ENCODE measurements at places on chromosomes 5 and 9. TPM values are rescaled to one million over a fixed set of nuclear protein-coding genes. Genes with fewer than 3 reads are reported as not detected.

DNA sequence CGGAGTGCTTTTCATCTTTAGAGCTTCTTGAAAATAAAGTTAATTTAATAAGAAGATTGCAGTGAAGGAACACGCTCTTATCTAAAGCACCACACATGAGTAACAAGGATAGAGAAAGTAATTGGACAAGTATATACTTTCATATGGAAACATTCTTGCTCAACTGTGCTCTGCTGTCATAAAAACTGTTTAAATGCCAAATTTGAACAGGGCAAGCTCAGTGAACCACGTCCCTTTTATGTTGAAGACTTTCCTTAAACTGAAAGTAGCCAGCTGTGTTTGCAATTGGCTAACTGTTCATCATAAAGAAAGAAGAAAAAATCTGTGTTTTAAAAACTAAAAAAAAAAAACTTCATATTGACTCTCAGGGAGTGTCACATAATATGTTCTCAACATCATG, 1610.7 kb upstream of the C9orf72 start:
- no peaks in the 10 kb centered on the region for H3K36me3 ChIP-seq
- no peaks in the 10 kb centered on the region for H3K27me3 ChIP-seq

SLC45A2 gene
- not detected for total RNA-seq

DNA sequence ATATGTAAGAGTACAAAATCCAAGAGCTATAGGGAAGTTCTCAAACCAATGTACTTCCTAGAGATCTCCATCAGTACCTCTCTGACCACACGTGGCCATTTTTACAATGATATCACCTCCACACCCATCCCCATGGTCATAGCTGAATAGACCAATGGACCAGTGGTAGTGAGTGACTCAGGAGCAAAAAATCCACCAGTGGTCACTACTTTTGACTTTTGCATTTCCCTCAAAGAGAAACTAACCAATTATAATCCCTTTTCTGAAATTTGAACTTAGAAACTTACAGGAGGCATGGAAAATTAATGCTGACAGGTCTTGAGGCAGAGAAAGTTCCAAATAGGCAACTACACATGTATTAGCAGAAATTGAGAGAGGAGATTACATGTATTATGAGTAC, 238.4 kb downstream of the TRPM3 start:
- H3K4me3 ChIP-seq: no peak overlapping the region
- H3K4me1 ChIP-seq: no peaks in the 10 kb centered on the region
- no peak overlapping the region for H3K27ac ChIP-seq
- DNase-seq: no peak
- H3K27me3 ChIP-seq: peaks cover 2% of the 10 kb centered on the region
- no peaks in the 10 kb centered on the region for H3K36me3 ChIP-seq

DNA sequence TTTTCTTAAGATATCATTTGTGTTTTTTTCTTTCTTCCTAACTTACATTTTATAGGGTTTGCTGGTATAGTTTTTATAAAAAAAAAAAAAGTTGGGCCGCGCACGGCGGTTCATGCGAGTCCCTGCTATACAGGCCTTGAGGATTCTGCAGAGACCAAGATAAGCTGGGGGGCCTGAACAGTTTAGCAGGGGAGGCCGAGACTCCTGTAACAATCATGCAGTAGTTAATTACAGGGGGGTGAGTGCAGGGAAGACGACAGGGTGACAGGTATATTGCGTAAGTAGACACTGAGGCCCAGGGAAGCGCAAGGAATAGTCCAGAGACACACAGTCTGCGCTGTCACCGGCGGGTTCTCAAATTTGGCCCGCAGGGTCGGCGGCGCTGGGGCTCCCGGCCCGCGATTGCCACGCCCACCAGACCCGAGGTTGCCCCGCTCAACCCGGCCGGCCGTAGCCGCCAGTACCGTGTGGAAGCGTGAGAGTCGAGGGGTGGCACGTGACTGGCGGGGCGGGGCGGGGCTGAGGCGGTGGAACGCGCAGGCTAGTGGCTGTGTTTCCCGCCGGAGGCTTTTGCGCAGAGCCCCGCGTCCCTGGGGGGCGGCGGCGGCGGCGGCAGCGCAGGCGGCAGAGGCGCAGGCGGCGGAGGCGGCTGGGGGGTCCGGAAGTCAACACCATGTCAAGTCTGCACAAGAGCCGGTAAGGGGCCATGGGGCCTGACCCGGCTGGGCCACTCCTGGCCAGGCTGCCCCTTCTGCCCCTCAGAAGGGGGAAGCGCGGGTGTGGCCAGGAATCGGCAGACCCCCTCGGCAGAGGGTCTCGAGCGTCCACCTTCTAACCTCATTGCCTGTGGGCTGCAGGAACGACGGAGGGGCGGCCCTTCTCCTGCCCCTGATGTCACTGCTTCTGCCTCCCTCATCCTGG, at the start of gene TBC1D13:
Gene TBC1D13 (plus strand): TSS at position 573 of the 921 bp plus-strand sequence. CDS start 101 bp downstream, at position 674.
- H3K27me3 ChIP-seq: no peaks in the 10 kb centered on the region
- peak within 1 kb of the TSS; percentile 95 for H3K4me3 ChIP-seq
- H3K4me1 ChIP-seq: peaks cover 19% of the 10 kb centered on the region

MEGF10 gene
- not detected for total RNA-seq

DYNC2I2 gene
- 47.7 TPM for total RNA-seq

- no peaks in the 10 kb centered on the region for H3K27me3 ChIP-seq
- no peak overlapping the region for H3K4me3 ChIP-seq
- no peaks in the 10 kb centered on the region for H3K36me3 ChIP-seq
Observed at GRCh38 chr5:153835891-153836515, 202.7 kb downstream of the FAM114A2 start.

GRCh38 chr9:132348676-132349075, 6.1 kb downstream of the SETX start:
- no peak for DNase-seq
- H3K27ac ChIP-seq: peak overlapping the region; percentile 85
- H3K36me3 ChIP-seq: peaks cover 67% of the 10 kb centered on the region
- peaks cover 38% of the 10 kb centered on the region for H3K4me1 ChIP-seq
- no peak overlapping the region for H3K4me3 ChIP-seq
- no peaks in the 10 kb centered on the region for H3K27me3 ChIP-seq

PDE8B gene
- 0.17 TPM for total RNA-seq

- DNase-seq: no peak
- H3K4me3 ChIP-seq: no peak overlapping the region
- H3K4me1 ChIP-seq: no peaks in the 10 kb centered on the region
Observed at GRCh38 chr9:94630833-94631232, 8.5 kb downstream of the FBP1 start.

DNA sequence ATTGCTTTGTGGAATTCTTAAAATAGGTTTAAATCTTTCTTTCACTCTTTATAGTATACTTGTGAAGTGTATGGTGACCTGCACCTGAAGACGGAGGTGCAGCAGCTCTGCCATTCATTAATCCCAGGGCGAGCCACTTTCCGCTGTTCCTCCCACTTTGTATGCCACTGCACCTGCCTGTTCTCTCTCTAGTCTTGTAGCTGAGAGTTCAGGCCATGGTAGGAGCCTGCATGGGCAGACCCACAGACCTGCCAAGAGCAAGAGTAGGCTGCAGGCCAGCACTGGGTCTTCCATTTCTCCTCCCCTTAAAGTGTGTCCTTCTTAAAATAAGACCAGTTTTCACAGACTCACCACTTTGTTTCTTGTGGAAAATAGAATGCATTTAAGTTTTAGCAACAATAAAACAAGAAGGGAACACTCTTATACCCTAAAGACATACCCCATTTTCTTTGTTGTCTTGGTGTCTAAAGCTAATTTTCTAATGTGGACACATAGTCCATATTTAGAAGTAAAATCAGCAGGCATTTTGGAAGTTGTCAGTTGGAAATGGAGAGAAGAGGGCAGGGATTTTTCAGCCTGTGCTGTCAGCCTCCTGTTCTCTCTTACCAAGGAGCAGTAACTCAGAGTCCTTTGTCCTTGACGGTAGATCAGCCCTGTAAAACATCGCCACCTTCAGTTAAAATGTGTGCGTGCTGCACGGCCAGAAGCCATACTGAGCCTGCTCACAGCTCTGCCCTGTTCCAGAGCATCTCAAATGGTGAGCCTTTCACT, 103.2 kb downstream of the SNCAIP start:
- H3K27me3 ChIP-seq: peaks cover 2% of the 10 kb centered on the region
- H3K4me1 ChIP-seq: no peaks in the 10 kb centered on the region

DNA sequence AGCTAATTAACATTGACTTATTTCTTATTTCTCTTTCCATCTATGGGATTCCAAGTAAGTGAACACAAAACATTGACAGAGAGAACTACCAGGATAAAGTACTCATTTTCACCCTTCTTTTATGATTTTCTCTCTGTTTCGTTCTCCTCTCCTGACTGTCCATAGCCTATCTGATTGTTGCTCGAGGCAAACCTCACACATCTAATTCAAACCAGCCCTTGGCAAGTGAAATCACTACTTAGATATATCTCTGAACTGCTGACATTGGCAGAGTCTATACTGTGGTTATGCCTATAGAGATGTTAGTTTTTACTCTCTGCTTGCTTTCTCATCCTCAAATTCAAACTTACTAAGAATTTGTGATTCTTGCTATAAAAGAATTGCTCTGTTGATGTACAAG, 248.8 kb downstream of the ISL1 start:
- no peak overlapping the region for H3K27ac ChIP-seq
- DNase-seq: no peak
- H3K4me3 ChIP-seq: no peak overlapping the region
- H3K27me3 ChIP-seq: no peaks in the 10 kb centered on the region
- no peaks in the 10 kb centered on the region for H3K4me1 ChIP-seq
- no peaks in the 10 kb centered on the region for H3K36me3 ChIP-seq

DNA sequence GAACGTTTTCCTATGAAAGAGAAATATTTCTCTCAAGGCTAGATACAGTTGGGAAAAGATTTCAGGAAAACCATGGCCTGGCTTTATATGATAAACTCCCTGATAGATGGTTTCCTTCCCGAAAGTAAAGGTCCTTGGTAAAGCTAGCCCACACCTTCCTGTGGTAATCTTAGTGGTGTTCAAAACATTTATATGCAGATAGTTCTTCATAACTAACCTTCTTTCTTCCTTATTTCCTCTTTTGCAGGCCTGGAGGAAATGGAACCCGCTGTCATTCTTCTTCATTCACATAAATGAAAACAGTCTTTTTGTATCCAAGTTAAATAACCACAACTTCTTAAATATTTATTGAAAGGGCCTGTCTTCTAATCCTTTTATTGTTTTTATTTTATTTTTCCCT, 474.0 kb upstream of the ACTBL2 start:
- no peak overlapping the region for H3K4me3 ChIP-seq
- H3K27me3 ChIP-seq: peaks cover 3% of the 10 kb centered on the region
- H3K4me1 ChIP-seq: no peaks in the 10 kb centered on the region
- no peak for DNase-seq
- no peaks in the 10 kb centered on the region for H3K36me3 ChIP-seq

- no peaks in the 10 kb centered on the region for H3K27me3 ChIP-seq
- H3K4me3 ChIP-seq: no peak overlapping the region
- no peaks in the 10 kb centered on the region for H3K4me1 ChIP-seq
- DNase-seq: no peak
- H3K36me3 ChIP-seq: no peaks in the 10 kb centered on the region
Observed at GRCh38 chr9:134835987-134836386, 44.6 kb upstream of the FCN2 start.

CATSPER3 gene
- total RNA-seq: 0.64 TPM

DNA sequence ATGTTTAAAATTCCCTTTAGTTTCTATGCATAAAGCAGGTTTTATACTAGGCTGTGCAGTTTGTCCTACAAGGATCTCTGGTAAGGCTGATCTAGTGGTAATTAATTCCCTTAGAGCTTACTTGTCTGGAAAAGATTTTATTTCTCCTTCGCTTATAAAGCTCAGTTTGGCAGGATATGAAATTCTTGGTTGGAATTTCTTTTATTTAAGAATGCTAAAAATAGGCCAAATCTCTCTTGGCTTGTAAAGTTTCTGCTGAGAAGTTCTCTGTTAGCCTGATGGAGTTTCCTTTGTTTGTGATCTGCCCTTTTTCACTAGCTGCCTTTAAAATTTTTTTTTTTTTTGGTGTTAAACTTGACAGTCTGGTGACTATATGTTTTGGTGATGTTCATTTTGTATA, 237.1 kb upstream of the TLE4 start:
- H3K4me3 ChIP-seq: no peak overlapping the region
- H3K27ac ChIP-seq: no peak overlapping the region
- H3K36me3 ChIP-seq: no peaks in the 10 kb centered on the region
- H3K4me1 ChIP-seq: no peaks in the 10 kb centered on the region
